ENCODE measurements at places on chromosomes 11 and 22. TPM values are rescaled to one million over a fixed set of nuclear protein-coding genes. Genes with fewer than 3 reads are reported as not detected.

BIK gene
- polyA plus RNA-seq, result 3.0 TPM

DNA sequence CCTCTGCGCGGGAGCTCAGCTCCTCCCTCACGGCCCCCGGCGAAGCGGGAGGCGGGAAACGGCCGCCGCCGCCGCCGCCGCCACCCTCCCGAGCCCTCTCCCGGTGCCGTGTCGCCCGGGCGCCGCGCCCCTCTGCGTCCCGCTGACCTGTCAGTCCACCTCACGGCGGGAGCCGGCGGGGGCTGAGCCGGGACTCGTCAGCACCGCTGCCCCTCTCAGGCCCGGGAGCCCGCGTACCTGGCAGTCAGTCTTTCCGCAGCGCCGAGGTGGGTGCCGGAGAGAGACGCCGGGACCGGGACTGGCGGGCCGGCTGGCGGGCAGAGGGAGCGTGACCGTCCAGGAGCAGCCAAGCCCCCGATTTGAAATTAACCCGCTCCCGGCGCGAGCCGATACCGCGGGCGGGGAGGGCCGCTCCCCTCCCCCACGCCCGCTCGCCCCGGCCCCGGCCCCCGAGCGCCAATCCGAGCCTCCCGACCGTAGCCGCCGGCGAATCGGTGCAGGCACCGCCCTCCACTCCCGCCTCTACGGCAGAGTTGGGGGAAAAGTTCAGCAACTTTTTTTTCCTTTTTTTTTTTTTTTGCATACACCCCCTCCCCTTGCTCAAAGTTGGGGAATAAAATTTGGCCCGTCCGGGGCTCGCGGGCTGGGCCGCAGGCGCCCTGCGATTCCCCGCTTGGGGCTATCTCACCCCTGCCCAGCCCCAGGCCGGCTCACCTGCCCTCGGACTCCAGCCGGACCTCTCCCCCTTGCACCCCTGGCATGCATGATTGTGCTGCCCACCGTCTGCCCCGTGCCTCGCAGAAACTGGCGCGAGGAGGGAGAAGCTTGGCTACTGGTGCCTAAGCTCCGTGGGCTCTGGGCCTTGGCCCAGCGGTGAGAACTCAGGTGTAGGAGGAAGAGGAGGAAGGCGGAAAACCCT, 774 bp upstream of the E2F8 start:
- peaks cover 22% of the 10 kb centered on the region for H3K4me1 ChIP-seq
- no peak for DNase-seq
- H3K36me3 ChIP-seq, result no peaks in the 10 kb centered on the region
- peak overlapping the region; percentile 32 for H3K4me3 ChIP-seq
- no peak overlapping the region for H3K27ac ChIP-seq
- no peaks in the 10 kb centered on the region for H3K27me3 ChIP-seq

GRCh38 chr11:93840180-93840579, 10.2 kb downstream of the VSTM5 start:
- no peak overlapping the region for H3K27ac ChIP-seq
- no peak for DNase-seq
- no peaks in the 10 kb centered on the region for H3K36me3 ChIP-seq
- no peak overlapping the region for H3K4me3 ChIP-seq
- no peaks in the 10 kb centered on the region for H3K4me1 ChIP-seq
- no peaks in the 10 kb centered on the region for H3K27me3 ChIP-seq

- no peak overlapping the region for H3K27ac ChIP-seq
- DNase-seq, result no peak
- H3K4me3 ChIP-seq, result no peak overlapping the region
- no peaks in the 10 kb centered on the region for H3K4me1 ChIP-seq
These were observed 70.3 kb upstream of the BDNF start for GRCh38 chr11:27770576-27770975.

GRCh38 chr11:67691149-67691548, 16.7 kb upstream of the ALDH3B2 start:
- no peaks in the 10 kb centered on the region for H3K27me3 ChIP-seq
- H3K27ac ChIP-seq, result no peak overlapping the region
- H3K4me1 ChIP-seq, result no peaks in the 10 kb centered on the region
- DNase-seq, result no peak
- H3K36me3 ChIP-seq, result no peaks in the 10 kb centered on the region

GRCh38 chr11:76707293-76707825, 36.8 kb upstream of the LRRC32 start:
- no peak for DNase-seq
- H3K36me3 ChIP-seq, result no peaks in the 10 kb centered on the region
- H3K27ac ChIP-seq, result no peak overlapping the region
